Osteocyte (in vitro differentiated cells): ENCODE measurements at places on chromosomes 1 and 21. TPM values are rescaled to one million over a fixed set of nuclear protein-coding genes. Genes with fewer than 3 reads are reported as not detected.

The S100A14 gene
- total RNA-seq = not detected in 2 replicates

The CLCA4 gene
- not detected in 2 replicates for total RNA-seq

DNA sequence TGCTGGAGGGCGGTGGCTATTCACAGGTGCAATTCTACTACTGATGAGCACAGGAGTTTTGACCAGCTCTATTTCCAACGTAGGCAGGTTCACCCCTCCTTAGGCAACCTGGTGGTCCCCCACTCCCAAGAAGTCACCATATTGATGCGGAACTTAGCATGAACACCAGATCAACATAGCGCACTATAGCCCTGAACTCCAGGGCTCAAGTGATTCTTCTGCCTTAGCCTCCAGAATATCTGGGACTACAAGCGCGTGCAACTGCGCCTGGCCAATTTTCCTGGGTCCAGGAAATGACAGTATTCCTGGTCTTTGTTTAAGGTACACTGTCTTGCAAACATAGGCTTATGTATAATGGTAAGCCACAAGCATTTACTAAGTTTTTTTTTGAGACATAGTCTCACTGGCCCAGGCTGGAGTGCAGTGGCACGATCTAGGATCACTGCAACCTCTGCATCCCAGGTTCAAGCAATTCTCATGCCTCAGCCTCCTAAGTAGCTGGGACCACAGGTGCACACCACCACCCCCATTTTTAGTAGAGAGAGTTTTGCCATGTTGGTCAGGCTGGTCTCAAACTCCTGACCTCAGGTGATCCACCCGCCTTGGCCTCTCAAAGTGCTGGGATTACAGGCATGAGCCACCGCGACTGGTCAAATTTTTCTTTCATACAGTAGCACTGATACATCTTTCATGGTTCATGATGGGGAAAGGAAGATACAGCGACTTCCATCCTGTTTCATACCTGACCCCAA, 12.6 kb downstream of the MCL1 start:
- DNase-seq = no peak

DNA sequence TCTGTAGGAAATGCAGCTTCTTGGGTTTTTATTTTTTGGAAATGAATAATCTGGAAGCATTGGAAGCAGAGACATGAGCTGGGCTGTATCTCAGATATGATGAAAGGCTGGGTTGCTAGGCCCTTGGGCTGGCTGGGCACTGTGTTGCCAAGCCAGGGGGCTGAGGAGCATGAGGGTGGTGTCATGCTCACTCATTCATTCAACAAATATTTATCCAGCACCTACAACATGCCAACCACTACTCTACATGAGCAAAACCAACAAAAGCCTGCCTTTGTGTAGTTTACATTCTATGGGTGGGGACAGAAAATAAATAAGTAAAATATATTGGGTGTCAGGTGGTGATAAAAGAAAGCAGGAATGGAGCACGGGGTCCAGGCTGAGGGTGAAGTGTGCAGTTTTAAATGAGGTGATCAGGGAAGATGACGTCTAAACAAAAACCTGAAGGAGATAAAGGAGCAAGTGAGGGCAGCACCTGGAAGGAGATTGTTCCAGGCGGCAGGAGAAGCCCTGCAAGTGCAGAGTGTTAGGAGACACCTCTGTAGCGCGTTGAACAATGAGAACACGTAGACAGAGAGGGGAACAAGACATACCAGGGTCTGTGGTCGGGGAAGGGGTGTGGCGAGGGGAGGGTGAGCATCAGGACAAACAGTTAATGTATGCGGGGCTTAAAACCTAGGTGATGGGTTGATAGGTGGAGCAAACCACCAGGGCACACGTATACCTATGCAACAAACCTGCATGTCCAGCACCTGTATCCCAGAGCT, 10.9 kb downstream of the TAGLN2 start:
- DNase-seq = no peak
